ENCODE measurements at places on chromosomes 1 and 21. TPM values are rescaled to one million over a fixed set of nuclear protein-coding genes. Genes with fewer than 3 reads are reported as not detected.

Gene NEXN
- total RNA-seq, result 17.6 TPM

- peak; percentile 5 for DNase-seq
Measured at GRCh38 chr1:51518586-51519047, 449 bp downstream of the EPS15 start.

DNA sequence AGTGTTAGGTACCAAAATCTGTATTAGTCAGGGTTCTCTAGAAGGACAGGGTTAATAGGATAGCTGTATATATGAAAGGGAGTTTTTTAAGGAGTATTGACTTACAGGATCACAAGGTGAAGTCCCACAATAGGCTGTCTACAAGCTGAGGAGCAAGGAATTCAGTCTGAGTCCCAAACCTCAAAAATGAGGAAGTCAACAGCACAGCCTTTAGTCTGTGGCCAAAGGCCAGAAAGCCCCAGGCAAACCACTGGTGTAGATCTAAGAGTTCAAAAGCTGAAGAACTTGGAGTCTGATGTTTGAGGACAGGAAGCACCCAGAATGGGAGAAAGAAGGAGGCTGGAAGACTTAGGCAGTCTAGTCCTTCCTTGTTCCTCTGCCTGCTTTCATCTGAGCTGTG is 487.5 kb upstream of the CHRM3 start:
- DNase-seq, result no peak

Gene PRDM2
- 25.3 TPM for total RNA-seq

- DNase-seq, result no peak
Measured at GRCh38 chr1:194568610-194569009, 1382.2 kb upstream of the B3GALT2 start.

Gene NECTIN4
- total RNA-seq, result not detected

Gene MAGI3
- total RNA-seq, result 8.3 TPM

DNA sequence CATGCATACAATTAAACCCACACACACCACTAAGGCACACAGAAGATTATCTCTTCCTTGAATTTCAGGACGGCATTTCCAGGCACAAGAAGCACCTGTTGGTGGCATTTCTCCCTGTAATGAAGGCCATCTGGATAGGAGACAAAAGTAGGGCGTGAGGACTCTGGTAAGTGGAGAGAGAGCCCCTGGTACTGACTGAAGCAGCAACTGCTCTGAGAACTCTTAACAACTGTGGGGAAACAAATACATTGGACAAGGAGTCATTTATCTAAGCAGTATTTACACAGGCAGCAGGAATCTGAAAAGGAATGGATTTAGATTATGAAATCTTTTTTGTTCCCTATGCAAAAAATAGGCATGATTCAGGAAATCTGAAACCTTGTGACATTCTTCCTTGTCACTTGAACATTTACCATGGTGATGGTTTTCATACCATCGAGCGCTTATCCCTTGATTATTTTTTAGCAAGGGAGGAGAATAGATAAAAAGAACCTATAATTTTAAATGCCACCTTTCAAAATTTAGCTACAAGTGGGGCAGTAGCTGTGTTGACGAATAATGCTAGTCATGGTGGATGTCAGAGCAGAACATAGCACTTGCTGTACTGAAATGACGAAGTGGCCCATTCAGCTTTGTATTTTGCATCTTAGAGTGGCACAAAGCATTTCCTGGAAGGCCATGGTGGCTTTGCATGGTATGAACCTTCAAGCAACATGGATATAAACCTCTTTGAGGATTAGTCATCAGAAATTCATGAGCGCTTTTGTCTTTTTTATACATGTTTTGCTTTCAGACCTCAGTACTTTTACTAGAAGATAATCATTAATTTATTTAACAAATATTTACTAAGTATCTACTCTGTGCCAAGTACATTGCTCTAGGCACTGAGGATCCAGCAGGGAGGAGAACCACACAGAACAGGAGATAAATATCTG is 362.0 kb downstream of the ADGRL2 start:
- no peak for DNase-seq

DNA sequence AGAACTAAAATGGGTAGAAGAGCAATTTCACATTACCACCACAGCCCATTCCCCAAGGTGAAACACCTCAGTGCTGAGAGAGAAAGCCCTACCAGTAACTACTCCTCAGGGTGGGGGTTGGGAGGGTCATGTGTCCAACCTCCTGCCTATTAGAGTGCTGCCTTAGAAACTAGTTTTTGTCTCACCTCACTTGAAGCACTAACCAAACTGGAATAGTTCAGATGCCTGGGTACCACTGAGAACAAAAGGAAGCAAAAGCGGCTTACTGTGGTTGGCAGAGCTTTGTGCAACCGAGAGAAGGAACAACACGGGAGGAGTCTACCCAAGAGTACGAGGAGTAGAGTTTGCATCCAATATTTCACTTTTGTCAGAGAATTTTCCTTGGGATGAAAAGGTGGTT is 1207.5 kb upstream of the ADGRL2 start:
- DNase-seq, result no peak

Gene UBQLN4
- 22.0 TPM for total RNA-seq

Gene OR10J5
- total RNA-seq, result not detected

Gene TMEM240
- total RNA-seq, result 3.6 TPM

DNA sequence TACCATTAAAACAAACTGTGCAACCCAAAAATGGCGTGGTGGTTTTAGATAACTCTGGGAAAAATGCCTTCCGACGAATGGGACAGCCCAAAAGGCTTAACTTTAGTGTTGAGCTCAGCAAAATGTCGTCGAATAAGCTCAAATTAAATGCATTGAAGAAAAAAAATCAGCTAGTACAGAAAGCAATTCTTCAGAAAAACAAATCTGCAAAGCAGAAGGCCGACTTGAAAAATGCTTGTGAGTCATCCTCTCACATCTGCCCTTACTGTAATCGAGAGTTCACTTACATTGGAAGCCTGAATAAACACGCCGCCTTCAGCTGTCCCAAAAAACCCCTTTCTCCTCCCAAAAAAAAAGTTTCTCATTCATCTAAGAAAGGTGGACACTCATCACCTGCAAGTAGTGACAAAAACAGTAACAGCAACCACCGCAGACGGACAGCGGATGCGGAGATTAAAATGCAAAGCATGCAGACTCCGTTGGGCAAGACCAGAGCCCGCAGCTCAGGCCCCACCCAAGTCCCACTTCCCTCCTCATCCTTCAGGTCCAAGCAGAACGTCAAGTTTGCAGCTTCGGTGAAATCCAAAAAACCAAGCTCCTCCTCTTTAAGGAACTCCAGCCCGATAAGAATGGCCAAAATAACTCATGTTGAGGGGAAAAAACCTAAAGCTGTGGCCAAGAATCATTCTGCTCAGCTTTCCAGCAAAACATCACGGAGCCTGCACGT is 82.1 kb downstream of the PRDM2 start:
- peak; percentile 89 for DNase-seq

GRCh38 chr1:37282764-37283163 is 191.6 kb upstream of the ZC3H12A start:
- no peak for DNase-seq

- no peak for DNase-seq
Measured at GRCh38 chr21:37555672-37556261, 189.2 kb downstream of the DYRK1A start.

Gene PRELP
- 1.4 TPM for total RNA-seq

- no peak for DNase-seq
Measured at GRCh38 chr1:212677136-212677535, 22.5 kb downstream of the BATF3 start.

DNA sequence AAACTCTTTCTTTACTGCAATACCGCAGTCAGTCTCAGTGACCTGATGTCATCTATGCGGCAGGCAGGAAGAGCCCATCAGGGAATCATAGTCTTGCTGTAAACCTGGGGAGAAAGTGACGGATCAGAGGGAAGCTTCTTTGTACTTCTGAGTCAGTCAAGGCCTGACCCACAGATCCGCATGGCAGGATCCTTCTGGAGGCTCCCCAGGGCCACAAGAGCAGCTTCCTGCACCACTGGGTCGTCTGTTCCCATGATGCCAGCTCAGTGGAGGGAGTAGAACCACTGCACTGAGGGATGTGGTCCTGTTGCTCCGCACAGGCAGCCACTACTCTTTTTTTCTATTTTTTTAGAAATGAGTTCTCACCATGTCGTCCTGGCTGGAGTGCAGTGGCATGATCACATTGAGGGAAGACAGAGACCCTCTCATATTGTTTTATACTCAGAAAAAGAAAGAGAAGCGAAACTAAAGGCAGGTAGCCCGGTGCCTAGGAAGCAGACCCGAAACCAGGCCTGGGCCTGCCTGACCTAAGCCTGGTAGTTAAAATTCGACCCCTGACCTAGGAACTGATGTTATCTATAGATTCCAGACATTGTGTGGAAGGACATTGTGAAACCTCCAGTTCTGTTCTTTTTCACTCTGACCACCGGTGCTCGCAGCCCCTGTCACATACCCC is 6.3 kb upstream of the ERVH48-1 start:
- DNase-seq, result no peak

- no peak for DNase-seq
Measured at GRCh38 chr1:21284206-21285054, 5.8 kb downstream of the ECE1 start.

Gene WNT2B
- total RNA-seq, result 1.8 TPM

Gene C1orf141
- 0.65 TPM for total RNA-seq

Gene MEX3A
- total RNA-seq, result 0.90 TPM

GRCh38 chr1:201468501-201468843 is 516 bp downstream of the PHLDA3 start:
- no peak for DNase-seq

DNA sequence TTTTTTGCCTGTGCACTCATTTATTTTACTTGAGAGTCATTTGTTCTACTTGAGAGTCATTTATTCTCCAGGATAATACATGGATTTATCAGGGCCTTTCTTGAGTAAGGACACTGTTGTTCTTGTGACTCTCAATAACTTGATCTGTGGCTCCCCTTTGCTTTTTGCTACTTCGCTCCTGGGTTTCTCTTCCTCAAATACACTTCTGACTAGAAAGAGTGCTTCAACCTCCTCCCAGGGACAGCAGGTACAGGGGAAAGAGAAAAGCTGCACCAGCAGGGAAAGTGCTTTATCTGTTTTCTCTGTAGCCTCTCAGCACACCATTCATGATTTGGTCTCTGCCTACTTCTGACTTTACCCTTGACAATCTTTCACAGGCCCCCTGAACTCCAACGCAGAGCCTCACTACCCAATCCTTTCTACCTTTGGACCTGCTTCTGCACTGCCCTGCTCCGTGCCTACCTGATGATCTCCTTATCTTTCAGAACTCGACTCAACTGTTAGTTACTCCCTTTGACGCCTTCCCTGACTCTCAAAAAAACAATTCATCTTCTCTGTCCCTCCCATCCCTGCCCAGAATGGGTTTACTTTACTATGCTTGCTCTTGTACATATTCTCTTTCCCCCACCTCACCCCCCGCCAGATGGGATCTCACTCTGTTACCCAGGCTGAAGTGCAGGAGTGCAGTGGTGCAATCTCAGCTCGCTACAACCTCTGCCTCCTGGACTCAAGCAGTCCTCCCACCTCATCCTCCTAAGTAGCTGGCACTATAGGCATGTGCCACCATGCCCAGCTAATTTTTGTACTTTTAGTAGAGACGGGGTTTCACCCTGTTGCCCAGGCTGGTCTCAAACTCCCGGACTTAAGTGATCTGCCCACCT is 15.6 kb upstream of the PIGM start:
- no peak for DNase-seq

DNA sequence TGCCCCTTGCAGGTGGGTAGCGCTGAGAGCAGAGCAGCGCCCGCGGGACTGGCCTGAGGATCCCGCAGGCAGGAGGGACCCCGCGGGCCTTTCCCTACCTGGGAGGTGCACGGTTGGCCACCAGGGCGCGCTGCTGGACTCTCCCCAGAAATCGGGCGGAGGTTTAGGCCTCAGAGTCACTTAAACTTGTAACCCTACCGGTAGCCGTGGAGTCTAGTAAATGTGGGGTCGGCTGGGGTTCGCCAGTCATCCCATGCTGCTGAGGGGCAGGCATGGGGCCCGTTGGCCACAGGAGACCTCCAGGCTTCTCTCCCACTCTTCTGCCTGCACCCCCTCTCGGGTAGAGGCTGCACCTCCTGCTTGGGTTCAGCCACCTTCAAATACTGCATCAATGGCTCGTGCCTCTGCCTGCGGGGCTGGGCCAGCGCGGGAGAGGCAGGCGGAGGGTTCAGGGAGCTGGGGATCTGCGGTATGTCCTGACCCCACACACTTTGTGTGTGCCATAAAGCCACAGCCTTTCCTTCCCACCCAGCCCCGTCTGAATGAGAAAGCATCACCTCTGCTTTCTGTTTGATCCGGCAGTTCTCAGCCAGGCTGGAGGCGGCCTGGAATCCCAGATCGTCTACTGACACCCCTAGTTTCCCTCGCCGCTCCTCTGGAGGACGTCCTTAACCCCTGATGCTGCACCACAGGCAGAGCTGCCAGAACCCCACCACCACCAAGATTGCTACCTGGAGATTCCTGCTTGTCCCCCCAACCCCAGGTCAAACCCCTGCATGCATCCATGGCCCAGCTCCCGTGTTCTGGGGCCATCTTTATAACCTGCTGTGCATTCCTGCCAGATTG is 12.3 kb upstream of the GSTM4 start:
- DNase-seq, result peak; percentile 73

Data from fibroblast of the aortic adventitia (primary cell).